ENCODE measurements at places on chromosomes 12 and 14. TPM values are rescaled to one million over a fixed set of nuclear protein-coding genes. Genes with fewer than 3 reads are reported as not detected.

AEBP2 gene
- 7.1 TPM for total RNA-seq

KERA gene
- total RNA-seq, result not detected

SMIM10L1 gene
- total RNA-seq, result 7.9 TPM

TBX5 gene
- total RNA-seq, result 2.9 TPM

KLRC1 gene
- not detected for total RNA-seq

SYCP3 gene
- total RNA-seq, result not detected

TEX22 gene
- 0.29 TPM for total RNA-seq

RNASE1 gene
- 6.0 TPM for total RNA-seq

ACSM4 gene
- not detected for total RNA-seq

TMPRSS12 gene
- total RNA-seq, result not detected

SLC17A8 gene
- total RNA-seq, result not detected

TMEM121 gene
- 8.7 TPM for total RNA-seq

RASAL1 gene
- total RNA-seq, result 0.06 TPM

C1S gene
- total RNA-seq, result 5.5 TPM

IFI27L1 gene
- 23.6 TPM for total RNA-seq

- DNase-seq, result no peak
Measured at GRCh38 chr14:44412858-44413569, 94.1 kb downstream of the FSCB start.

- DNase-seq, result peak; percentile 51
Measured at GRCh38 chr12:78229591-78230101, 399.0 kb downstream of the NAV3 start.

DNA sequence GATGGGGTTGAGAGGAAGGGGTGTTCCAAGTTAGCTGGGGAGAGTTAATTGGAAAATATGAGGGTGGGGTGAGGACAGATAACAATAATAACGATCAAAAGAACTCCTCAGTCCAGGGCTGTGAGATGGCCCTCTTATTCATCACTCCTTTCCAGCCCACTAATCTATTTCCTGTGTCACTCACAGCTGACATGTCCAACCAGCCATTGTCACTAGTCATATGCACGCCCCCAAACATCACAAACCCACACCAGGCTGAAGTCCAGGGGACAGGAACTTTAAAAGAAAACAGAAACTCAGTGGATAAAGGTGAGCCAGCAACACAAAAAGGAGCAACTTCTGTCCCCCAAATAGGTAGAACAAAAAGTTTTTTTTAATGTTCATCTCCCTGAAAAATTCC, 911 bp downstream of the CALCOCO1 start:
- DNase-seq, result peak; percentile 29

DNA sequence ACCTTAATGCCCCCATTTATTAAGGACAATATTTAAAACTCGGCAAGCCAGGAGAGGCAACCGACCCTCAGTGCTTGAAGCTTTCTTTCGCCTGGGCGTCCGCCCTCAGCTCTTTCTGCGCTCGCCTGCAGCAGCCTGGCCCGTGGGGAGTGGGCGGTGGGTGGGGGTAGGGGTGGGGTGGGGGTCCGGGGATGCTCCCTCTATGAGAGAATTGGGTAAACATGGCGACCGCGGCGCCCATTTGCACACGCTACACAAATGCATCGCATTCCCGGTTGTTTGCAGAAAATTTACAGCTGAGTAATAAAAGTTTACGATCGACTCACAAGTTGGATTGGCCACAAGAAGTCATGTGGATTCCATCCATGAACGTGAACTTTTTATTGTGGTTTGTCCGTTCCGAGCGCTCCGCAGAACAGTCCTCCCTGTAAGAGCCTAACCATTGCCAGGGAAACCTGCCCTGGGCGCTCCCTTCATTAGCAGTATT, 7.7 kb downstream of the HOXC8 start:
- DNase-seq, result peak; percentile 80

- no peak for DNase-seq
Measured at GRCh38 chr12:118269806-118270205, 102.9 kb downstream of the TAOK3 start.

- DNase-seq, result no peak
Measured at GRCh38 chr12:66799551-66799950, 120.7 kb upstream of the GRIP1 start.

DNA sequence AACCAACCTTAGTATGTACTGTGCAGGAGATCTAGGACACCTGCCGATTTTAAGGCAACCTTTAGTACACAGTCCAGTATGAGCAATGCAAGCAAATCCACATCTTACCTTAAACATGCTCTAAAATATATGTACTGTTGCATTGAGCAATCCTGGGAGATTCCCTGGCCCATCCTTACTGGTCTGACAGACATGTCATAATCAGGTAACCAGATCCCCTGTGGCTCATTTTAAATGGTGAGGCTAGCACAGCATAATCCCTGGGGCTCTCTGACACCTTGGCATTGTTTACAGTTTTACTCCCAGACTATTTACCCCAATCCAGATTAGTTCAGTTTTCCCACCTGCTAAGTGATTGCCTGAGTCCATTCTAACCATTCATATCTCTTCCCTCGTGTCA, 15.1 kb downstream of the BMAL2 start:
- no peak for DNase-seq

- peak; percentile 42 for DNase-seq
Measured at GRCh38 chr14:61498303-61498702, 176.9 kb downstream of the PRKCH start.

DNA sequence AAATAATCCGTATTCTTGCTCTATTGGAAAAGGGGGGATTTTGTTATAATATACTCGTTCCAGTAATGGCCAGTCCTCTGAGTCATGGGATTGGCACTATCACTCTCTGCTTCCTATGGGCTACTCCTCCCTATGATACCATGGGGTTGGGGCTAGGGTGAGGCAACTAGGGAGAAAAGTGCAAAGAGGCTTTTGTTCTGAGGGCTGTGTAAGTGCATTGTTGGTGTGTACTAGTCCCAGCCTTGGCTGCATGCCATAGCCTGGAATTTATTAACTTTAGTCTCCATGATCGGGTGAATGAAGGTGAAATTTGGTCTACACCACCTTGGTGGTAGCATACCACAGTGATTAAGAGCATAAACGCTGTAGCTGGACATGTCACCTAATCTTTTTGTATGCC, 247.6 kb downstream of the RPAP3 start:
- no peak for DNase-seq

- no peak for DNase-seq
Measured at GRCh38 chr14:105043641-105044040, 21.6 kb downstream of the GPR132 start.

DNA sequence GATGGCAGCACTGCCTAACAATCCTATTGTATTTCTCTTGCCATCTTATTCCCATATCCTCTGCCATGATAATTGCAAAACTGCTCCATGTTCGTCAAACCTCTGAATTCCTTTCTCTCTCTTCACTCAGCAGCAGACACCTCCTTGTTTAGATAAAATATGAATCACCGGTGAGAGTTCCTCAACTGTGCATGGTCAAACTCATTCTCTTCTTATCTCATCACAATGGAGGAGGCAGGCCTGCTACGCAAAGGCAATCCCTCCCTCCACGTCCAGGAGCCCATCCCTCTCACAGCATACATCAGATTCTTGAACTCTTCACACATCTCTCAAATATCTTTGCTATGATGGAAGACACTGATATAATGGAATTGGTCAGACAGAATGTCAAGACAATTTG, 90.1 kb upstream of the DAAM1 start:
- DNase-seq, result peak; percentile 74

- DNase-seq, result peak; percentile 89
Measured at GRCh38 chr14:99682809-99683618, 1.1 kb upstream of the CYP46A1 start.

DNA sequence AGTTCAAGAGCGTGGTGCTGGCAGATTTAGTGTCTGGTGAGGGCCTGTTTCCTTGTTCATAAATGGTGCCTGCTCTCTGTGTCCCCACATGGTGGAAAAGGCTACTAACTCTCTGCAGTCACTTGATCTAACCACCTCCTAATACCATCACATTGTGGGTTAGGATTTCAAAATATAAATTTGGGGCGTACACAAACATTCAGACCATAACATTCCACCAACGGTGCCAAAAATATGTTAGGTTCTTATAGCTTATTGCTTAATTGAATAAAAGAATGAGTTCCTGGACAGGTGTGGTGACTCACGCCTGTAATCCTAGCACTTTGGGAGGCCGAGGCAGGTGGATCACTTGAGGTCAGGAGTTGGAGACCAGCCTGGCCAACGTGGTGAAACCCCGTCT, 3.4 kb upstream of the DYRK2 start:
- DNase-seq, result no peak

GRCh38 chr14:32343926-32344430, 14.9 kb downstream of the AKAP6 start:
- no peak for DNase-seq

- DNase-seq, result no peak
Measured at GRCh38 chr12:123763093-123763492, 992 bp downstream of the DNAH10 start.

GRCh38 chr14:69852531-69853321, 26.5 kb upstream of the SMOC1 start:
- DNase-seq, result no peak

GRCh38 chr14:35386673-35387125, 17.9 kb downstream of the NFKBIA start:
- DNase-seq, result no peak
